ENCODE measurements at places on chromosomes 5 and 9.

DNA sequence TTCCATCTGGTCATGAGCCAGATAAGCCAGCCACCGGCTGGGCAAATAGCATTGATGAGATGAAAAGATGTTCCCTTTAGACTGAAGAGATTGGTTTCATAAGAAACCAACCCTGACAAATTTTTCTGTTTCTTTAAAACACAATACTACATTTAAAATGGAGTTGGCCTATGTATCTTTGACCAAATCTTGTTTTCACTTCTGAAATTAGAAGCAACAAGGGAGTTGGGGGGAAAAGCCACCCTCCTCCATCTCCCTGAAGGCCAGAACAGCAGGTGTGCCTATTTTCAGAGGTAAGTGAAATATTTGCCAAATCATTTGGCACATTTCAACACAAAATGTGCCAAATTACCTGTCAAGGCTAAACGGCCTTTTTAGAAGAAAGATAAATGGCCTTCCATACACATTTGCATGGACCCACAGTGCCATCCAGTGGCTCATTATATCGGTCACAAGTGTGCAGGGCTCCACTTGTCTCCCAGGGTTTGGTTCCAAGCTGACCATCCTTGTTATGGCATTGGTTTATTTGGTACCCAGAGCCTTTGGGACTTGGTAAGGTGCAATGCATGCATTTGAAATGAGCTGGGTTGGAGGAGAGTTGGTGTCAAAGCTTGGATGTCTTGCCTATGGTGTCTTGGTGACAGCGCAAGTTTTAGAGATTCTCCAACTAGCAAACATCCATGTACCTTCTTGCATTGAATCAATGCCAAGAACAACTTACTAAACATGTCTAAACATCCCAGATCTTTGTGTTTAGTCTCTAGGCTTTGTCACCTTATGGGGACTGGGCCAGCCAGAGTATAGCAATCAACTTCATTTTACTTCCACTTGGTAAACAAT is 372.0 kb upstream of the KIF2A start:
- peak; percentile 63 for DNase-seq

DNA sequence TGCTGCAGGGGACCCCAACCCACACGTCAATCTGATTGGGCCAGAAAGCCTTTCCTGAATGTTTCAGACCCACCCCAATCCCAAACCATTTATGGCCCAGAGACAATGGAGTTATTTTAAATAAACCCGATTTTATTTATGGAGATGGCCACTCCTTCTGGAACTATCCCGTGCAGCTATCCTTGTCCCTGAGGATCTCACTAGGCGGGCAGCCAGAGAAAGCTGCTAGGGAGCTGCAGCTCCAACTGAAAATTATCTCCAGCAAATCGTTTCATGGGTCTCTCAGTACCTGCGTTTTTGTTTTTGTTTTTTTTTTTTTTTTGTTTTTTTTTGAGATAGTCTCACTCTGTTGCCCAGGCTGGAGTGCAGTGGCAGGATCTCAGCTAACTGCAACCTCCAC is 23.0 kb downstream of the C1QTNF2 start:
- no peak for DNase-seq

- DNase-seq, result peak; percentile 25
Measured at GRCh38 chr9:19379283-19379682, 753 bp downstream of the RPS6 start.

- DNase-seq, result no peak
Measured at GRCh38 chr9:38424918-38425317, 664 bp upstream of the IGFBPL1 start.

All from hematopoietic multipotent progenitor cell treated with erythropoietin and hydrocortisone succinate and interleukin-3 and kit ligand, for 8 days (in vitro differentiated cells).